Activated CD4-positive, CD25-positive, alpha-beta regulatory T cell (primary cell): ENCODE measurements at places on chromosomes 3 and 15.

DNA sequence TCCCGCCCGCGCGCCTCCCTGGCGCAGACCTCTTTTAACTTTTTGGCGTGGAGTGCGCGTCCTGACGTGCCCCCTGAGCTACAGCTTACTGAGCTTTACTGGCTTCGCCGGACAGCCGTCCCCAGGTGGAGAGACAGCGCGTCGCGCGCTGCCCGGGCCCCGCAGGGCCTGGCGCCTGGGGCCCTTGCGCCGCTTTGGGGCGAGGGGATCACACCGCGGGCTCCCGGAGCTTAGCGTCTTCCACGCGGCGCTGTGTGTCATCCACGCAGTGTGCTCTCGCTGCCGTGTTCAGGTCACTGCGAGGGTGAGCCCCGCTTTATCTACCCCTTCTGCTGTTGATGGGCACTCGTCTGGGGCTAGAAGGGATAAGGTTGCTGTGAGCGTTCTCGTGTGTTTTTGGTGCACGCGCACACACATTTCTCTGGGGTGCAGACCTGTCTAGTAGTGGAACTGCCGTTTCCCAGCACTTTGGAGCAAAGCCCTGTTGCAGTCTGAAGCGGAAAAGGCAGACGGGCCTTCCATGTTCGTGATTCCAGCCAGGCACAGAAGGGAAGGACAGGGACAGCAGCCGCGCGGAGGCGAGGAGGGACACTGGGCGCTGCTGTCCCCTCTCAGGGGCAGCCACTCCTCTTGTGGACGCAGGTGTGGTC lies 33.1 kb upstream of the ALDH1L1 start:
- no peak for DNase-seq

- no peak for DNase-seq
These were observed 340.8 kb upstream of the DPH6 start for GRCh38 chr15:35886765-35887164.

DNA sequence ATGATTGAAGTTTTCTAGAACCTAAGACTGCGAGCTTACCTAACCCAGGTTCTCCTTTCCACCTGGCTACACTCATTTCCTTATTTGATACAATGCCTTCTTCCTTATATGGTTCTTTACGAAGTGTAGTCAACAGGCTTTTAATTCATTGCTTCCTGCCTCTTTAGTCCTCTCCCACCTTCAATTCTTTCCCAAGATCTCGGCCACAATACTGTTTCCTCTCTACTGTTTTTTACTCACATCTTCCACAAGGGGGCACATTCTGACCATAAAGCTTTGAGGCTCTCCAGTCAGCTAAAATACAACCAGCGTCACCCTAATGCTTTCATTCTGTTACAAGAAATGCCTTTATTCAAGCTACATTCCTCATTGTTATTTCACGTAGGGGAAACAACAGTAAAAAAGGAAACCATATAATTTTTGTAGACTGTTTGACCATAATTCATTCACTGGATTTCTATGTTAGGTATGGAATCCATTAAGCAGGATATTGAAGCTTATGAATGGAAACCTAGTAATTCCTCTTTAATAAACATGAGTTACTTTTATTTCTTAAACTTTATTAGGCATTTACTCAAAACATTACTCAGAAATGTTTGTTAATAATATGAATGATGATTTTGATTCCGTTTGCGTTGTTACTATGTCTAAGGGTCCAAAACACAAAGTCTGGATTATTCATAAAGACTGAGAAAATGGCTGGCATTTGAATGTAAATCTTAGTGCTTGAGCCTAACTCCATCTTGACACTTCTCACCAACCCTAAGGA lies 29.5 kb upstream of the VEPH1 start:
- DNase-seq, result no peak

DNA sequence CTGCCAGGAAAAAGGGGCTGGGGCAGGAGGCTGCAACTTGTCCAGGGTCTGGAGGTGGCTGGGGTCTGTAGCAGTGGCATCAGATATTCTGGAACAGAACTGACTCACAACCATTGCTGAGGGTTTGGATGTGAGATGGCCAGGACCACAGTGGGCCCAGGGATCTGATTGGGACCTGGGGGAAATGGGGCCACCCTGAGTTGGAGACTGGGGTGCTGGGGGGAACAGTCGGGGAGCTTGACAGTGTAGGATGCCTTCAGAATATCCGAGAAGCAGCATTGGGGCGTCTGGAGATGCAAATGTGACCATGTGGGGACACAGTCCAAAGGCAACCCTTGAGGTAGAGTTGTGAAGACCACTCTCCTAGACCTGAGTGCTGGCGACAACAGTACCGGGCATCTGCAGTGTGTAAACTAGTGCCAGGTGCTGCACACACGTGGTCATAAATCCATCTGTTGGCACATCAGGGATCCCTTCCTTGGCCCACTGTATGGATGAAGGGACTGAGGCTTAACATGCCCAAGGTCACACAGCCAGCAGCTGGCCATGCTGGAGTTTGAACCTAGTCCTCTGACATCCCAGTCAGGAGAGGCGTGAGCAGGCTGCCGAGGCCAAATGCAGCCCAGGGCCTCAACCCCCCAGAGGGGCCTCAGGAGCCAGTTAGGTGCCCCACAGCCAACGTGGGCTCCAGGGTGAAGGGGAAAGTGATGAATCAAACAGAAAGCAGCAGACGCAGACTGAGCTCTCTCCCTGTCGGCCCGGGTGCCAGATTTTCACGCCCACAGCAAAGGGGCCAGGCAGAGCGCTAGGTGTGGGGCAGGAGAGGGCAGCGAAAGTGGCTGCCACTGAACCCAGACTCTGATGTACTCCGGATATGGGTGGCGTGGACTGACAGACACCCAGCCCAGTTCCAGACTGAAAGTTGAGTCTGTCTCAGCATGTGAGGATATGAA lies 18.8 kb downstream of the HEMK1 start:
- peak; percentile 44 for DNase-seq
